ENCODE measurements at places on chromosomes 16 and 17.
A peak's percentile ranks its signal among the peaks of the same experiment; 100 is the strongest.

DNA sequence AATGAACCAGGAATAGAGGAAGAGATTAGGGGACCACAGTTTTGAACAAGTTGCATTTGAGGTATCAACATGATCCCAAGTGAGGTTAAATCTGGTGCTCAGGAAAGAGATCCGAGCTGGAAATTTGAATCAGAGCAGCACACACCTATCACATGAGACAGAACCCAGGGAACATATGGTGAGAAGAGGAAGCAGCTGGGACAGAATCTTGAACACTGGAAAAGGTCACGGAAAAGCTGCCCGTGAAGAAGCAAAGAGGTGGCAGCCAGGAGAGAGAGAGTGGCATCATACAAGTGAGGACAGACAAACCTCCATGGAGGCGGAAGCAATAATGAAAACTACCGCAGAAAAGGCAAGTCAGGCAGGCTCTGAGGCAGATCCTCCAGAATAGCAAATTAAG is 36.1 kb downstream of the USP31 start:
- no peaks in the 10 kb centered on the region for H3K27me3 ChIP-seq
- no peak overlapping the region for H3K4me3 ChIP-seq
- H3K4me1 ChIP-seq, result no peaks in the 10 kb centered on the region
- no peak overlapping the region for H3K27ac ChIP-seq
- H3K36me3 ChIP-seq, result no peaks in the 10 kb centered on the region

DNA sequence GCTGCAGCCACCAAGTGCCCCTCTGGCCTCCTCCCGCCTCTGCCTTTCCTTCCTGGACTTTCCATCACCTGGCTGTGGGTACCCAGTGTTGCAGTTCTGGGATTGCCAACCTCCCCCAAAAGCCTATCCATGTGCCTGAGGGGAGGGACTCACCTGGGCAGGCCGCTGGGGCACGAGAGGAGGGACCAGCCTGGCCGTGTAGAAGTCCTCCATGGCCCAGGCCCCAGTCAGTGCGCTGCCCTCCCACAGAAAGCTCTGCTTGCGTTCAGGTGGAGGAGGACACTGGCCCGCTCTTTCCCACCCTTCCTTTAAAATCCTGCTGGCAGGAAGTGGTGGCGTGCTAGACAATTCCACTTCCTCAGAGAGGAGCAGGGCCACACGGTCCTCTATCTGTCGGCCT is 14.2 kb downstream of the SLX4 start:
- H3K27ac ChIP-seq, result no peak overlapping the region
- no peak overlapping the region for H3K4me3 ChIP-seq
- no peaks in the 10 kb centered on the region for H3K27me3 ChIP-seq
- no peaks in the 10 kb centered on the region for H3K4me1 ChIP-seq

- H3K27me3 ChIP-seq, result no peaks in the 10 kb centered on the region
- peaks cover 3% of the 10 kb centered on the region for H3K4me1 ChIP-seq
- no peak for DNase-seq
- H3K36me3 ChIP-seq, result peaks cover 37% of the 10 kb centered on the region
These were observed 22.9 kb upstream of the YWHAE start for GRCh38 chr17:1422885-1423284.

DNA sequence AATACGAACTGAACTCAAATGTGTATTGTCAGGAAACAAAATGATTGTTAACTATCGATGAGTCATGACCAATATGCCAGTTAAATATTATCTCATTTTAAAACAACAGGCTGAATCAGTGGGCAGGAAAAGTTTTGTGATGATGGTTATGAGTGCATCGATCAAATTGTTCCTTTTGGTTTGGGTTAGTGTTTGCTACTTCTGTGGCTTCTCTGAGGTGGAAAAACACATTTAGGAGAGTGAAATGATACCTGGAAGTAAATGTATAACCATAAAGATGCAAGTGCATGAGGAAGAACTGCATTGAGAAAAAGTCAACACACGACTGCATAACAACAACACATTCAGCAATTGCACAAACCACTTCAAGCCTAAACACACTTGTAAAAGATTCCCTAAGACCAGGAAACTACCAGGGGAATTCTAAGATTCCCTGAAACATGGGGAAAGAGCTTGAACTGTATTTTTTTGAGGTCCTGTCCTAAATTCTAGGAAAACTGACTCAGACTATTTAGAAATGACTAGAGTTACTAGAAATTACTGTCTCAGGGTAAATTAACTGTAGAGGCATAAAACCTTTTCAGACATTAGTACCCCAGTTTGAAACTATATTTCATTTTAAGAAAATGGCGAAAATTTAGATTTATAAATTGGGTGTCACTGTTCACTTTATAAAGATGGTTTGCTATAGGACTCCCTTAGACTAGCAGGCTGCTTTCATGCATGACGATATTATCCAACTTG is 44.8 kb downstream of the CDYL2 start:
- H3K4me1 ChIP-seq, result peaks cover 13% of the 10 kb centered on the region
- peak overlapping the region; percentile 26 for H3K4me3 ChIP-seq
- H3K36me3 ChIP-seq, result no peaks in the 10 kb centered on the region
- peak overlapping the region; percentile 16 for H3K27ac ChIP-seq
- DNase-seq, result no peak
